Substantia nigra (tissue), 51 donors: ENCODE measurements at places on chromosomes 5 and 9.
A peak's percentile ranks its signal among the peaks of the same experiment; 100 is the strongest.

DNA sequence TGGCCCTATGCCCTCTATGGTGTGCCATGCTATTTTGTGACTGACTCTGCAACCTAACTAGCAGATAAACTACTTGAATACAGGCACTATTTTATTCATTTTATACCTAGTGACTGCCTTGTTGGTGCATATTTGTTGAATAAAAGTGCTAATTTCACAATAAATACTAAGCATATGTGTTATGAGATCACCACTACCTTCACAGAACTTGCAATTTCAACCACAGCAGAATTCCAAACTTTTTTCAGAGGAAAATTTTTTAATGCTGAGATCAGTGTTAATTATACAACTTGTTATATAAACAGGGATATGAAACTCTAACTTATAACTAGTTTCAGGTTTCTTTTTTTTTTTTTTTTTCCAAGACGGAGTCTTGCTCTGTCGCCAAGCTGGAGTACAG is 94.8 kb downstream of the NR3C1 start:
- no peak for DNase-seq

DNA sequence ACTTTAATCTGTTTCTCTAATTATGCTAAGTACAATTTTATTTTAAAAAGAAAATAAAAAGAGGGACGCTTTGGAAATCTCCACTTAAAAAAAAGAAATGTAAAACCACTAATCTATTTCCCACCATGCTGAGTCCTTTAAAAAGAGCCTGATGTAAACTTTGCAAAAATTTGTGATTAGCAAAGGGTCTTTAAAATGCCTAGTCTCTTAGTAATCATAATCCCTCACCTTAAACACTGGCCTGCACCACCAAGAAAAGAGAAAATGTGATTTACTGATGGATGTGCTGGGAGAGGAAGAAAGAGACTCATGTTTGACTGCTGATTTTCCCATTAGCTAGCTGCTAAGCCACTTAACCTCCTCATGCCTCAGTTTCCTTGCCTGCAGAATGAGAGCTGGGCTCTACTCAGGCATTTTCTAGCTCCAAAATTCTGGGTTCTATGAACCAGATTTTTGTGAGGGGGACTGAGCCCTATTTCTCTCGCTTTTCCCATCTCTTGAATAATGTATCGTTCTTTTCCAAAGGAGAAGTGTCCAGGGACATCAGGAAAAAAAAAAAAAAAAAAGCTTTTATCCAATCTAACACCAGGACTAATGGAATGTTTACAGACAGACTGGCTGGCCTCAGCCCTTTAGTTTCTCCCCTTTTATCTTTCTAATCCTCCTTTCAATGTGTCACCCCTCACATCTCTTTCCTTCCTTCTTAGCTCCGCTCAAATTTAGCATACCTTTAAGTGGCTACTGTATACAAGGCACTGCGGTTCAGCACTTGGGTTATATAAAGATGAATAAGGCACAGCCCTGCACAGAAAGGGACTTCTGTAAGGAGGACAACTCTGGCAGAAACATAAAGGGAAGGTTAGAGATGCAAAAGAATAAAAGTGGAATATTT is 312.4 kb downstream of the ARL15 start:
- no peak for DNase-seq

DNA sequence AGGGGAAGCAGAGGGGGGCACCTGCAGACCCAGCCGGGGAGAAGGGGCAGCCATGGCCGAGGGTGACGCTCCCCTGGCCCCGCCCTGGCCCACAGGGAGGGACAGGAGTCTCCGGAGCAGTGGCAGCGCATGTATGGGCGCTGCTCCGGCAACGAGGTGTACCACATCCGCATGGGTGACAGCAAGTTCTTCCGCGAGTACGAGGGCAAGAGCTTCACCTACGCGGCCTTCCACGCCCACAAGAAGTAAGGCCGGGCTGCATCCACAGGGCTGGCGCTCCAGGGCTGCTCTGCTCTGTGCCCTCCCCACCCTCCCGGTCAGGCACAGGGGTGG is 68.2 kb downstream of the KCNT1 start:
- no peak for DNase-seq

GRCh38 chr5:180289433-180289832 is 2.5 kb downstream of the MAPK9 start:
- no peak for DNase-seq

GRCh38 chr5:41776435-41776834 is 93.8 kb downstream of the OXCT1 start:
- no peak for DNase-seq

DNA sequence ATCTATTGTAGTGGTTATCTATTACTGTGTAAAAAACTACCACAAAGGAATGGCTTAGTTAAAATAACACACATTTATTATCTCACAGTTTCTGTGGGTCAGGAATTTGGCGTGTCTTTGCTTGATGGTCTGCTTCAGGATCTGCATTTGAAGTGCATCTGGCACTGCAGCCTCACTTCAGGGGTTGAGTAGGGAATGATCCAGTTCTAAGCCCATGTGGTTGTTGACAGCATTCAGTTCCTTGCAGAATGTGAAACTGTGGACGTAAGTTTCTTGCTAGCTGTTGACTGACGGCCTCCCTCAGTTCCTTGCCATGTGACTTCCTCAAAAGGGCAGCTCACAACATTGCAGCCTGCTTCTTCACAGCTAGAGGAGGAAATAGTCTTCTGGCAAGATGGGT is 2.1 kb upstream of the OGN start:
- peak; percentile 7 for DNase-seq

DNA sequence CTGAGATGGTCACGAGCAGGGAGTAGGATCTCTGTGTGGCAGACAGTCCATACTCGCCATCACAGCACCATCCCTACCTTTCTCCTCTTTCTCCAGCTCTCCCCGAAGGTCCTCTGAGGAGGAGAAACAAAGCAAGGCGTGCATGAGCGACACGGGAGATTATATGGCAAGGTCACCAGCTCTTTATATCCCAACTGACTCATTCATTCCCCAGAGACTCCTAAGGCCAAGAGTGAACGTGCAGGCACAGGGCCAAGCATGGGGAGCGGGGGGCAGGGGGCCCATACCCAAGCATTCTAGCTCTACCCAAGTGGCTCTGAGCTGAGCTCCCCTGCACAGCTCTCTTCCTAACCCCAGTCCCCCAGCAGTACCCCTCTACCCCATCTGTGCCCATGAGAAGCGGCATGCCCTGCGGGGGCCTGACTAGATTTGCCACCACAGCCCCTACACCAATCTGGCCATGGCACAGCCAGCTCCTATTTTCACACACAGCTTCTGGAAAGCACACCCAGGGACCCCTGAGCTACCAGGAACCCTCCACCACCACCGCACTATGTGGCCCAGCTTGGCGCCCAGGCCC is 6.8 kb downstream of the TRIM7 start:
- DNase-seq = no peak
